ENCODE measurements at places on chromosomes 4 and X.

DNA sequence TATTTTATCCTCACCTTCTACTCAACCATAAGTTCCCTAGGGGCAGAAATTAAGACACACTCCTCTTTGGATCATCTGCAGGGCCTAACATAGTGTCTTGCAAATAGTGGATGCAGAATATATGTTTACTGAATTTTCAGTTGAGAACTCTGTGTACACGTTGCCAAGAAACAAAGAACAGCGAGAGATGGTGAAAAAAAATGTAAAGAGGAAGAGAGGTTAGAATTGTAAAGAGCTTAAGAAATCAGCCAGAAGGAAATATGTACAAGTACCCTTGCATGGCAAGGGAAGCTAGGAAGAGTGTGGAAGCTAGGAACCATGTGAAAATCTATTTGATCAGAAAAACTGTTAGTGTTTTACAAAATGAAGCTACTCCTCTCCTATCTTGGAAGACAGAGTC lies 431.0 kb downstream of the SMARCA1 start:
- no peak for DNase-seq

DNA sequence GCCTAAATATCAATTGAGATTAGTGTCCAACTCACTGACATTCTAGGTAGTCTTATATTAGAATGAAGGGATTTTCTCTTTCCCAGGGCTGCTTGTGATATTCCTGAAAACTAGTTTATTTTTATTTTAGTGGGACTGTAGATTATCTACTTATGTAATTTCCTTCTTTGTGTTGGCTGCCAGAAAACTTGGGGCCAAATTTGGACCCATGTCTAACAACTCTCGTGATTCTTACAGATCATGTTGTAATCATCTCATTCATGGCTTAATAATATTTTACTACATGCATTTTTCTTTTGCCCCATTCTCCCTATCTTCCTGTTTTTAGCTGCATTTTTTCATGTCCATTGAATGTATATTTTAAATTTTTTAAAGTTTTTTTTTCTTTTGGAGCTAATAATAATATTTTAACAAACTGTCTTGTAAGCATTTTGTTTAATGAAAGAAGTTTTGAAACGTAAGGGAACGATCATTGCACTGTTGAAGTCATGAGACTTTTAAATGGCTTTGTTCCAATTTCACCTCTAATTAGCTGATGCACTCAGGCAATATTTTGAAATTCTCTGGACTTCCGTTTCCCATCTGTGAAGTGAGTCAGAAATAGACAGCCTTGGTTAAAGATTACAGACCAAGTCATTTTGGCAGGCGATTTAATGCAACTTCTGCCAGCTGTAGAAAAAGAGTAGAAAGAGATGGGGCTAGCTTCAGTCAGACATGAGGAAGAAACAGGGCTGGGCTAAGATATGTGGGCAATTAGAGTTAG lies 14.3 kb upstream of the TDO2 start:
- no peak for DNase-seq

GRCh38 chrX:71492231-71493065 lies 40.5 kb upstream of the OGT start:
- peak; percentile 38 for DNase-seq

- no peak for DNase-seq
These were observed 78.0 kb downstream of the GUCY2F start for GRCh38 chrX:109403922-109404321.

Data from iPS-NIHi11 (cell line).